ENCODE measurements at places on chromosomes 3 and 15. TPM values are rescaled to one million over a fixed set of nuclear protein-coding genes. Genes with fewer than 3 reads are reported as not detected.

Gene DOCK3
- 0.05 TPM for total RNA-seq

Gene TRIM42
- not detected for total RNA-seq

Gene SERINC4
- total RNA-seq = 0.05 TPM

Gene RAD51
- 12.3 TPM for total RNA-seq

GRCh38 chr15:70195171-70195570, 97.5 kb upstream of the TLE3 start:
- no peak for DNase-seq

DNA sequence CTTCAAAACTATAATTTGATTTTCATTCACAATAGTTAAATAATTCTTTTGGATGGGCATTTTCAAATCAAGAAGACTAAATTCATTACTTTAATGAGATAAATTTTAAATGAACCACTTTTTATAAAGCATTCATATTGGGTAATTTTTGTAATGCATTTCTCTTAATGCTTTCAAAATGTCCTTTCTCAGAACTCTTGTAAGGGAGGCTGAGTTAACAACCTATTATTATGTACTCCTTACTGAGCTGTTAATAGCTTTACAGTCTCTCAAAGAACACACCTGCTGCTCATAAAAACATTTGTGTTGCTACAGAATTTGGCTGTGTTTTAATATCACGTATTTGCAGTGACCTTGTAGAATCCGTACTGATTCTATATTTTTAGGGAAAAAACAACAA, 334.0 kb upstream of the ARL6 start:
- no peak for DNase-seq

Gene QRICH1
- 75.8 TPM for total RNA-seq

DNA sequence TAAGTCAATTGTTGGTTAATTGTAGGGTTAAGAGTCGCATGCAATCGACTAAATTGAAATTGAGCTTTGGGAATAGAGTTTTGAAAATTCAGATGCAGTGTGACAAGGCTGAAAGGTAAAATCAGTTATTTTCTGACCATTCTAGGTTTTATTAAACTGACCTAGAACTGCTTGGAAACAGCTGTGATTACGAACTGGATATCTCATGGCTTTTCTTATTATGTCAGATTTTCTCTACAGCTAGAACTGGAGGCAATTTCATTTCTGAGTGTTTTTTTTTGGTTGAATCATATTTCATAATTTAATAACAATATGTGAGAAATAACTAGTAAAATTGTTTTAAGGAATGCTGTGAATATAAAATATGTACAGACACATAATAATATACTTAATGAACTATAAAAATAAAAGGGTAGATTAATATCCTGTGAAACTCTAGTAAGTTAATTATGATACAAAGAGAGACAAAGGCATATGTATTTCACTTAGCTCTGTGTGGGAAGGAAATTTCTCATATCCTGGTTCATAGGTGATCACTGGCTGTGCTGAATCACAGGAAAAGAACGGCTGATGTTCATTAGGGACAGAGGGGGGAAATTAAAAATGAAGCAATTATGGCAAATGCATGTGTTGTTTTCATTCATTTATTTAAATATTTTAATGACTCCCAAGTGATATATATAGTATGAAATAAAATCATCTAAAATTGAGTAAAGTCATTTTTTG, 403.2 kb downstream of the ZIC1 start:
- no peak for DNase-seq
